GM13976 (cell line): ENCODE measurements at places on chromosomes 1 and 21.

- DNase-seq = no peak
These were observed 602.9 kb upstream of the ADAMTS5 start for GRCh38 chr21:27569831-27570230.

DNA sequence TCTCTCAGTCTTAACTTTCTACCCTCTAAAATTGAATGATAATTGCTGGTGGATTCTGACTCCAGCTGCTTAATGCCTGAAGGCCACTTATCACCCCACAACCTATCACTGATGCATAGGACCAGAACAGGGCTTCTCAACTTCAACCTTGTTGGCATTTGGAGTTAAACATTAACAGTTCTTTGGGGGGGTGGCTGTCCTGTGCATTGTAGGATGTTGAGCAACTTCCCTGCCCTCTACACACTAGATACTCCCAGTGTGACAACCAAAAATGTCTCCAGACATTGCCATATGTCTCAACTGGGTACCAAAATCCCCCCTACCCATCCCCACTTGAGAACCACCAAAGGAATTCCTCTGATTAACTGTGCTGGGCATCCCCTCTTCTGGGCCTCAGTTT lies 275.4 kb upstream of the TMEM51 start:
- DNase-seq = no peak

DNA sequence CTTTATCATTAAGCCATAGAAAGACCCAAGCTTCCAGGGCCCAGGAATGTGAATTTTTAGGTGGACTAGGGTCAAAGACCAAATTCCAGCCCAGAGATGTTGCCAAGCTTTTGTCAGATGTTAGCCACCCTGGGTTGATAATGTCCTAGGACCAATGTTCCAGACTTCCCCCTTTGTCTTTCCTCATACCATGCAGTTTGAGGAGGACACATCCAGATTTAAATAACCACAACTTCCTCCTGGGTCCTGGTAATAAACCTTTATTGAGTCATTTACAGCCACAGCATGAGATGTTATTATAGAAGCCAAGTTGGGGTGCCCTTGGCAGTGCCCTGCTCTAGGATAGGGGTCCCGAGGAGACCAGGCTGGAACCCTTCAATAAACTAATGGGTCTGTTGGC lies 5.9 kb downstream of the TNR start:
- DNase-seq = no peak

DNA sequence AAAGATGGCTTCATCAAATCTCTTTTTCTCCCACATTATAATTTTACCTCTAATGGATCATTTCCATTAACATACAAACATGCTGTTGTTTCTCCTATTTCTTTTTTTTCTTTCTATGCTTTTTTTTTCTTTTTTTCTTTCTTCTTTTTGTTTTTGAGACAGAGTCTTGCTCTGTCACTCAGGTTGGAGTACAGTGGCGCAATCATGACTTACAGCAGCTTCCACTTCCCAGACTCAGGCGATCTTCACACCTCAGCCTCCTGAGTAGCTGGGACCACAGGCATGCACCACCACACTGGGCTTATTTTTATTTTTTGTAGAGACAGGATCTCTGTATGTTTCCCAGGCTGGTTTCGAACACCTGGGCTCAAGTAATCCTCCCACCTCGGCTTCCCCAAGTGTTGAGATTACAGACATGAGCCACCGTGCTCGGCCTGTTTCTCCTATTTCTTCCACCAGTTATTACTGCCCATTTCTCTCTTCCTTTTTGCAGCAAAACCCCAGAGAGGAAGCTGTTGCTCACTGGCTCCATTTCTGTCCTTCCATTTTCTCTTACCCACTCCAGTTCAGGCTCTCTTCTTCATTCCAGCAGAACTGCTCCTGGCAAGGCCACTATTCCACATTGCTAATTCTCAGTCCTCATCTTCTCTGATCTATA lies 32.1 kb upstream of the OPRD1 start:
- DNase-seq = no peak

DNA sequence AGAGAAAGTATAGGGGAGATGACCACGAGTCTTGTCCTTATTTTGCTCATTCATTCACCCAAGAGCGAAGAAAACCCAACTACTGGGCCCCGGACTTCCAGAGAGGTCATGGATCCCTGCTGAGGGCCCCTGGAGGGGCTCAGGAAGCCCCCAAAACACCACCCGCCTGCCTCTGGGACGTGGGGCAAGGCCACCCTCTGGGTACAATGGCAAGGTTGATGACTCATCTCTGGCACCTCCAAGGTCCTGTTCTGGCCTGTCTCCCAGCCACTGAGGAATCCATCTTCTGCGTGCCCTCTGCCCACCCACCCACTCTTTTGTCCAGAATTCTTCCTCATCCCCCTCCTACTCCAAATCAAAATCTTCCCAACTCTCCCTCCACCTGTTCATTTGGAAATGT lies 21.3 kb upstream of the PRDM15 start:
- DNase-seq = no peak

- DNase-seq = no peak
These were observed 155.4 kb upstream of the C1orf174 start for GRCh38 chr1:4055294-4055967.

GRCh38 chr1:53371851-53372250 lies 44.0 kb upstream of the LRP8 start:
- DNase-seq = no peak

GRCh38 chr21:34722684-34723300 lies 54.0 kb downstream of the CLIC6 start:
- DNase-seq = peak; percentile 58

GRCh38 chr1:159468321-159468720 lies 28.8 kb downstream of the OR10J1 start:
- DNase-seq = no peak

DNA sequence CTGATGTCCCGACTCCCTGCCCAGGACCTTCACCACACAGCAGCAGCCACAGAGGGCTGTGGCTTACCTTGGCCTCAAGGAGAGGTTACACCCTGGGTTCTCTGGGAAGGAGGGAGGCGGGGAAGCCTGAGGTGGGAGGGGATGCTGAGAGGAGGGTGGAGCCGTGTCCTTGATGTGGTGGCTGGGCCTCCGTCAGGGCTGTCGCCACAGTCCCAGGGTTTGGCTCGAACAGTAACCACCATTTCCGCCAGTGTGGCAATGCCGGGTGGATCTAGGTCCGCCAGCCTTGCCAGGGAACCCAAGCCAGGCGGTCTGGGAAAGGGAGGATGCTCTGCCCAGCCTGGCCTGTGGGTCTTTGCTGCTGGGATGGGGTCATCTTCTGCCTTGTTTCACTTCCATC lies 18.4 kb upstream of the CDCA8 start:
- DNase-seq = no peak

- no peak for DNase-seq
These were observed 133.0 kb upstream of the SPAG17 start for GRCh38 chr1:118317842-118318614.

- no peak for DNase-seq
These were observed 2.1 kb downstream of the PCP4L1 start for GRCh38 chr1:161260376-161261260.

DNA sequence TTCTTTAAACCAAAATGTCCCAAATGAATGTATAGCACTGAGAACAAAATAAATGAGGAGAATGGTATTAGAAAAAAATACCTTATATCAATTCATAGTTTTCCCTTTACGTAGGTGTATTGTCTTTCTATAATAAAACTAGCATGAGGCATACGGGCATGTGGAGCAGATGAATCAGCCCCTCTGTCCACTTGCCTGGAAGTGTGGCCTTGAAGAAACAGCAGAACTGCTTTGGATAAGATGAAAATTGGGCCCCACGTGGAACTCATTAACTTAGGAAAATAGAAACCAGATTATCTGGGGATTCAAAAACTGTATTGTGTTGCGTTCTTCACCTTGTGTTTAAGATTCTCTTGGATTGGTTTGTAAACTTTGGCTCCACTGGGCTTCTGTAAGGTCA lies 356.8 kb upstream of the B3GALT2 start:
- DNase-seq = no peak

DNA sequence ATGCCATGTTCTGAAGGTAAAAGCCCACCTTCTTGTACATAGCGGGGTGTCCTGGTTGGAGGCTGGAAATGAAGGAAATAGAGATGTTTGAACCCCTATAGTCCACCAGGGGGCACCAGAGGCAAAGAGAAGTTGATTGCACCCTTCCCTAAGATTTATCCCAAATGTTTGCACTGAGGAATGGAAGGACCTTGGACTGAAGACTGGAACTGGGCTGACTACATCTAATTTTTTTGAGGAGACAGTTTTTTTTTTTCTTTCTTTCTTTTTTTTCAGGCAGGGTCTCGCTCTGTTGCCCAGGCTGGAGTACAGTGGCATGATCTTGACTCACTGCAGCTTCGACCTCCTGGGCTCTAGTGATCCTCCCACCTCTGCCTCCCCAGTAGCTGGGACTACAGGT lies 55.3 kb upstream of the EIF4G3 start:
- DNase-seq = peak; percentile 71

- DNase-seq = no peak
These were observed 2.9 kb upstream of the RHEX start for GRCh38 chr1:206049919-206050600.

DNA sequence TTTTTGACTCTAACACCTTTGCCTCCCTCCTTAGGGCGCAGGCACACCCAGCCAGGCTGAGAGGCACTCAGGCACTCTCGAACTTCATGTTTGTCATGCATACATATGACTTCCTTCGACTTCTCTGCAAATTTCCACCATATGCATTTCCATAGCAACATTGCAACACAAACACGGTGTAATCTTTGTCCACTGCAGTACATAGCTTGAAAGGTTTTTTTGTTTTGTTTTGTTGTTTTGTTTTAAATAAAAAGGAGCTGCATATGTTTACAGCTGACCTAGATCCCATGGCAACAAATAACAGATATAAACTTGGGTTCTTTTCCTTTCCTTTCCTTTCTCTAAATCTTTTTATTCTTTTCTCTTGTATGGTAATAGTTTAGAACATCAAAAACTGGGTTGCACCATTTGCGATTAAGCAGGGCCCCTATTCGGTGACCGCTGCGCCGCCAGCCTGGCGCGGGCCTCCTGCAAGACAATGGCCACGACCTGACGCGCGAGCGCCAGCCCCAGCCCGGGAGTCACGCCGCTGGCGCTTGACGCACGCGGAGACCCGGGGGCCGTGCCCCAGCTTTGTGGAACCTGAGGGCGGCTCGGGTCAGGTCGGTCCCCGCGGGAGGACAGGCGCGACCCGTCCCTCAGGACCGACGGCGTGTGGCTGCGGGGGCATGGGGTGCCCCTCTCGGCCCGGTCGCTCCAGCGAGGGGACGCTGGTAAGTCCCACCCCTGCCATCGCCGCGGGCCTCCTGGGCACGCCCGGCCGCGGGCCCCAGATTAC lies 35.2 kb downstream of the CCN1 start:
- no peak for DNase-seq

- DNase-seq = no peak
These were observed 7.6 kb downstream of the CFH start for GRCh38 chr1:196659471-196659870.

DNA sequence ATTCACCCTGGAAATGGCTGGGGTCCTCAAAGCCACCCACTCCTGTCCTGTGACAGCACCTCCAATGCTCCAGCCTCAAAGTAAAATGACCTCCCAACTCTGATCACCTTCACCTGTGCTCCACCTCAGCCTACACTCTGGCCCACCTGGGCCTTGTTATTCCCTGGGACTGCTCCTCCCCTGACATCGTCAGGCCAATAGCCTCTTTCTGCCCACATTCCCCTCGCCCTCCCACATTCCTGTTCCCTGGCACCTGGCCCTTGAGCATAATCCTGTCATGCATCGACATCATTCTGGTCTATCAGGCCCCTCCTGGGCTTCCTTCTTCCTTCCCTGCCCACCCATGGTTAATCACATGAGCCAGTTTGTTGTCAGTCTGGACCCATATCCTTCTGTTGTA lies 13.2 kb upstream of the BCAR3 start:
- no peak for DNase-seq

- DNase-seq = no peak
These were observed 63.7 kb downstream of the ACOT7 start for GRCh38 chr1:6329851-6330250.

DNA sequence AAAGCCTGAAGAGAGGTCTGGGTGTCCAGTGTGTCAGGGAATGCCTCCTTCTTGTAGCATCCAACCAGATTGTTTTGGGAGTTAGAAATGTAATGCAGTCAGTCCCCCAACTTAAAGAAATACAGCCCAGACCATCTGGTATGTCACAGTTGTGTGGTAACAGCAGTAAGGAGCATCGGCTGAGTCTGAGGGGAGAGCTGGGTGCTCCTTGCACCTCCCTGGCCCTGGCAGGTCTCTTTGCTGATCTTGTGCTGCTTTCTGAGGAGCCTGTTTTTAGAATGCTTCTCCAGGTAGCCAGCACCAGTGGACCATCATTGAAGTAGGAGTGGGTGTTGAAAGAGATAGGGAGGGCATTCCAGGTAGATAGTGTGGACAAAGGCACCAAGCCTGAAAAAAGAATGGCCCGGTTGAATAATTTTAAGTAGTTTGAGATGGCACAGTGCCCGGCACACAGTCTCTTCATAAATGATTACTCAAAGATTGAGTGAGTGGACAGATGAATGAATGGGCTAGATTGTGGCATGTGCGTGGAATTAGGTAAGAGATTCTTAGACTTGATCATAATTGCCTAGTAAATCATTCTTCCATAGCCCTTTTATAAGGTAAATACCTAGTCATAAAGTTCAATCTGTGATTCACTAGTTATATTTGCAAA lies 46.5 kb downstream of the LAMC1 start:
- DNase-seq = no peak

DNA sequence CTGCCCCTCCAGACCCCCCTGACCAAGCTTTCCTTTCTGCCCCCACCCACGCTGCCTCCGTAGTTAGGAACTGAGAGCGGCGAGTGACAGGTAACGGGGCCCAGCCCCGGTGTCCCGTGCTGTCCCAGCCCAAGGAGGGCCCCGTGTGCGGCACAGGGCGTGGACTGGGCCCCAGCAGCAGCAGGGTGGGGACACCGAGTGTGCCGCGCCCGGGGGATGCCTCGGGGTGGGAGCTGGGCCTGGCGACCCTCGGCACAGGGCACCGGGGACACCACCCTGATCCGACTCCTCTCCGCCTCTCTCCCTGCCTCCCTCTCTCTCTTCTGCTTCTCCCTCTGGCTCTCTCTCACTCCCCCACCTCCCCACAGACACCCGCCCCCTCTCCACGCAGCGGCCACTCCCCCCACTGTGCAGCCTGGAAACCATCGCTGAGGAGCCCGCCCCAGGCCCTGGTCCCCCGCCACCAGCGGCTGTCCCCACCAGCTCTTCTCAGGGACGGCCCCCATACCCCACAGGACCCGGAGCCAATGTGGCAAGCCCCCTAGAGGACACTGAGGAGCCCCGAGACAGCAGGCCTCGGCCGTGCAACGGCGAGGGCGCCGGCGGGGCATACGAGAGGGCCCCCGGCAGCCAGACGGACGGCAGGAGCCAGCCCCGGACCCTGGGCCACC lies 22.7 kb downstream of the PANK4 start:
- DNase-seq = no peak

- DNase-seq = no peak
These were observed 14.9 kb downstream of the COL6A2 start for GRCh38 chr21:46112725-46113215.

DNA sequence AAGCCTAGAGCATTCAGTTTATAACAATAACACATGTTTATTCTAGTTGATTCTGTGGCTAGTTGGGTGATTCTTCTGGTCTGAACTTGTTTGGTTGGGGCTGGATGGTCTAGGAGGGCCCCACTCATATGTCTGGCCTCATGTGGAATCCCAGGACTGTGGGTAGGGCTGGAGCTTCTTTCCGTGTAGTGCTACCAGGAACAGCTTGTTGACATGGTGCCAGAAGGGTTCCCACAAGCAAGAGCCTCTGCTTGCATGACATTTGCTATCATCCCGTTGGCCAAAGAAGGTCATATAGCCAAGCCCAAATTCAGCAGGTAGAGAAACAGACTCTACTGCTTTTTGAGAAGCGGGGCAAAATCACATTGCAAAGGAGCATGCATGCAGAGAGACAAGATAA lies 67.6 kb upstream of the PPP2R5A start:
- no peak for DNase-seq
